ENCODE measurements at places on chromosomes 6 and 20.

DNA sequence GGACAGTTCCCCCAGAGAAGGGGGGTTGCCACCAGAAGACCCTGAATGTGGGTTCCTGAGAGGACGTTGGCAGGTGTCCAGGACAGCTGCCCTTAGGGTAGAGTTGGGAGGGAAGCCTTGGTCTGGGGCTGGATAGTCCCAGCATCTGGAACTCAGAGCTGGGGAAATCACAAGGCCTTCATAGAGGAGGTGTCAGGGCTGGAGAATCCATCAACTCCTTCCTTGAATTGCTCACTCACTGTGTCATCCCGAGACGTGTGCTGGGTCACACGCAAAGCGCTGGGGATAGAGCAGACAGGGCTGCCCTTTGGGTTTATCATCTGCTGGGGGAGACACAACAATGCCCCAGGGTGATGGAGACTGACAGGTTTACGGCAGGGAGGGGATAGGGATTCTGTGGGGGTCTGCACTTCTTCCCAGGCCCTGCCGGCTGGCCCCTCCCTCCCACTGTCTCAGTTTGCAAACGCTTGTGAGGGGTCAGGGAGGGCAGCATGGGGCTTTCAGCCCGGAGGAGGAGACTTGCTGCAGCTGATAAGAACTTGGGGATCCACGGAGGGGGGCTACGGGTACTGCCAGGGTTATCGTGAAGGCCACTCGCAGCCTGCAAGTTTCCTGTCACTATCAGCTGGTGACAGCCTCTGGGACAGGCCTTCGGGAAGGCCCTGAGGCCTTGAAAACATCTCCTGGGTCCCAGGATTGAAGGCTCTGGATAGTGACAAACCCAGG lies 18.6 kb downstream of the RBM38 start:
- DNase-seq, result no peak

- DNase-seq, result no peak
Measured at GRCh38 chr20:18585134-18585533, 2.7 kb upstream of the DTD1 start.

DNA sequence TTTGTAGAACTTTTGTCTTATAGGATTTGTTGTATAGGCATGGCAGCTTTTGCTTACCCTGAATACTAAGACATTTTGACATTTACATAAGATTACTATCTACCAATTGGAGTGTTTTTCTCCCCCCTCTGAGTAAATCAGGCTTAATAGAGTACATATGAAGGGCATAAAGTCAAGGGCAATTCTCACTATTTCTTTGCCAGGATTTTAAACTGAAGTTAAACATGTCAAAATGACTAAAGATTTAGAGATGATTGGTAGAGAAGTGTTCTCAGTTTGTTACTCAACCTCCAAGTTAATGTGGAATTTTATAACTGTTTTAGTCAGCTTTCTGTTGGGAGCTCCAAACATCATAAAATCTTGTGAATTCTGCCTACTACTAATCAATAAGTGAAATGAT lies 157.8 kb downstream of the CDKAL1 start:
- DNase-seq, result no peak

DNA sequence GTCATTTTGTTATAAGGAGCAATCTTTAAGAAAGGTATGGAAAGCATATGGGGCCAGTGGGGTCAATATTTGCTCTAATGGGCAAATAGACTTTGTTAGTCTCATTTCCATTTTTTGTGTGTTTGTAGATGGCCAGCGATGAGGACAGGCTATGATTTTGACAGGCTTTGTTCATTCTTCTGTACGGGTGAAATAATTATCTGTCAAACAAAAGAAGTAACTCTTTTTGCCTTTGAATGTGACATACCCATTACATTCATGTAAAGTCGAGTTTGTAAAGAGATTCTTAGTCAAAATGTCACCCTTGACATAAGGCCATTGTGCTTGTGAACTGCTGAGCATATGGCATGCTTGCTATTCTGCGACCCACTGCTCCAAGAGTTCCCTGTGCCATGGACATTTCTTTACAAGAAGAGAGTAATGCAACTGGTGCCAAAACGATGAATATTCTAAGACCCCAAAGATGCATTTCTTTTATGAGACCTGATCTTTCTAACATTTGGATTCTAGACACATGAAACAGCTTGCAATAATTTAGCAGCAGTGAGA lies 38.2 kb upstream of the JAG1 start:
- no peak for DNase-seq

- no peak for DNase-seq
Measured at GRCh38 chr6:12485226-12485764, 195.1 kb downstream of the EDN1 start.

DNA sequence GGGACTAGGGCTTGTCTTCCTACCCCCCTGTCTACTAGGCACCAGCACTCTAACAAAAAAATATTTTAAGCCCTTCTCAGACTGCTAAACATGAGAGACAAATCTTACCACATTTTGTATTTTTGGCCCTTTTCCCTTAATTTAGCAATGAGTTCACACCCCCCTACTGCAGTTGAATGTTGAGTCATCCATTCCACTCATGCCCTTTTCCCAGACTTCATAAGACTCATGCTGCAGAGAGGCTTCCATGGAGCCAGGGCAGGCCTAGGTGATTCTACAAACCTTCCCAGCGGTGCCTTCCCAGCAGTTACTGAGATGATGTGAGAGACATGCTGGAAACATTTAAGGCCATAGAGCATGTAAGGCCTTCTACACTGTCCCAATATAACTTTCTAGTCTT lies 53.9 kb downstream of the PXDC1 start:
- no peak for DNase-seq

DNA sequence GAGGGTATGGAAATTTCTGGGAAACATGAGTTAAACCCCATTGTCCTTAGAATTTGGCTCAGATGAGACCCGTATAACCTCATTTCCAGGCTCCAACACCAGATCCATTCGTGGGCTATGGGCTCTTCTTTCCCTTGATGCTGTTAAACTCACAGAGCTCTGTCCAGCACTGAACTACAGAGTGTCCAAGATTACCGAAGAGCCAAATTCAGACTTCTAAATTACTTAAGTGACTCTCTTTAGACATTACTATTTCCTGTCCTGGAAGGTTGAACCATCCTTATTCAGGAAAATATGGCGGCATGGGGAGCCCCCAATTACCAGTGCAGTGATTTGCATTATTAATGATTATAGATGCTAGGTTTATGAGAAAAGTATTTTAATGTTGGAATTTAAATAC lies 124.9 kb upstream of the EDN1 start:
- DNase-seq, result no peak

DNA sequence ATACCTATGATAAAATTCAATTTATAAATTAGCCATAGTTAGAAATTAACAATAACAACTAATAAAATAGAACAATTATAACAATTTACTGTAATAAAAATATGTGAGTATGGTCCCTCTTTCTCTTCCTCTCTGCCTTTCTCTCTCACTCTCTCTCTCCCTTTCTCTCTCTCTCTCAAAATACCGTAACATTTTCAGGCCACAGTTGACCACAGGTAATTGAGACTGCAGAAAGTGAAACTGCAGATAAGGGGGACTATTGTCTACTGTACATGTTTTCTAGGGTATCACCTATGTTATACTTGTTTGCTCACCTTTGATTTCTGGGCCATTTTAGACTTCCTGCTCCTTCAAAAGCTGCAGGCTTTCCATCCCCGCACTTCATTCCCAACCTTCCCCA lies 46.8 kb downstream of the LY86 start:
- no peak for DNase-seq

DNA sequence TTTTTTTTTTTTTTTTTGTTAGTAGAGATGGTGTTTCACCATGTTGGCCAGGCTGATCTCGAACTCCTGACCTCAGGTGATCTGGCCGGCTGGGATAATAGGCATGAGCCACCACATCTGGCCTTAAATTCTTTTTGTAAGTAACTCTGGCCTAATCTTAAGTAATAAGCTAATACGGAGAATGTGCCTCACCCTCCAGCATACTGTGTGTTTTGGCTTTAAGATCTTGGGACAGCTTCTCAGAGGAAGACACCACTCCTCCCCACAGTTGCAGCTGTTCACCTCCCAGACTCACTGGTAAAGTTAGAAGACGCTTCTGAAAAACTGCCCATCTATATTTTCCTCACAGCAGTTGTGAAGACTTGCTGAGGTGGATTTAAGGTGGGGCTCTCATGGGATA lies 120.8 kb downstream of the CCDC170 start:
- DNase-seq, result no peak

DNA sequence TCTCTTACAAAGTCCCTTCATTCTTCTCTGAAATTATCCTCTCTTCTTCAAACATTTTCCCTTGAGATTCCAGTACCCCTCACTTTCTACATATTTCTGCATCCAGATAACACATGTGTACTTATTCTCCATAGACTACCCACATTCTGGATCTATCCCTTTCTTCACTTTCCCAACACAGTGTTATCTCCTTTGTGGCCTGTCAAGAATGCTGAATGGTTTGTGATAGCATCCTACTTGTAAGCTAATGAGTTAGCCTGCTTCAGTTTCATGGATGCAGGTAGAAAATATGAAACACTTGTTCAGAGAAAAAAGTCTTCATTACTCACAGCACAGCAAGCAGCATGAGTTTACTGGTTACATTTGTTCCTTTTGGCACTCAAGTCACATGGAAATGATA lies 245.4 kb downstream of the HTR1B start:
- no peak for DNase-seq

GRCh38 chr6:109184638-109185037 lies 89.3 kb downstream of the CEP57L1 start:
- no peak for DNase-seq

GRCh38 chr6:125944896-125945295 lies 11.7 kb upstream of the HINT3 start:
- DNase-seq, result no peak

DNA sequence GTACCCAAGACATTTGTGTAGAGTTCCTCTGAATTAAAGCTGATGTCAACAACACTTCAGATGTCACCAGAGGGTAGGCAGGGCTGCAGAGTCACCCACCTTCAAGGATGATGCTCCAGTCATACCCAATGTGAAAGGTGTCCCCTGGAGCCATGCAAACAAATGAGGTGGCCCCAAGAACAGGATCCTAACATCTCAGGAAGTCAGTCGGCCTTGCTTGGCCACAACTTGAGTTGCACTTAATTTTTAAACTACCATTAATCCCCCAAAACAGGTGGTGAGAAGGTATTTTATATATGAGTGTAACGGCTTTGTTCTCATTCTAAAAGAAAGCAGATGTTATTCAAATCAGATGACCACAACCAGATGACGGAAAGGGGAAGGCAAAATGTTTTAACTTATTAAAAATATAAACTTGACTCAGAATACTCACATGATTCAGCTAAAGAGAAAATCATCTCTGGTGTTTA lies 21.1 kb upstream of the SERPINB1 start:
- DNase-seq, result no peak

DNA sequence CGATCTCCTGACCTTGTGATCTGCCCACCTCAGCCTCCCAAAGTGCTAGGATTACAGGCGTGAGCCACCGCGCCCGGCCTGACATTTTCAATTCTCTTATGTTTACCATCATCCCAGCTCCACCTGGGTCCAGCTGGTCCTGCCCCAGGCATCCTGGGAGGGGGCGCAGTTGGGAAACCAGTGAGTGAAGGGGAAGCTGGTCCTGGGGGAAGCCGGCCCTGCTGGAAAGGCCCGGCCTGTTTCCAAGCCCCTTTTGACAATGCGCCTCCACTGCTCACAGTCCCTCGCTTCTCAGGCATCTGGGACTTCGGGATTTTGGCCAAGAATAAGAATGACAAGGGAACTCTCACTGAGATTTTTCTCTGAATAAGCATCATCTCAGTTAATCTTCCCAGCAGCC lies 14.2 kb downstream of the SLC13A3 start:
- no peak for DNase-seq

DNA sequence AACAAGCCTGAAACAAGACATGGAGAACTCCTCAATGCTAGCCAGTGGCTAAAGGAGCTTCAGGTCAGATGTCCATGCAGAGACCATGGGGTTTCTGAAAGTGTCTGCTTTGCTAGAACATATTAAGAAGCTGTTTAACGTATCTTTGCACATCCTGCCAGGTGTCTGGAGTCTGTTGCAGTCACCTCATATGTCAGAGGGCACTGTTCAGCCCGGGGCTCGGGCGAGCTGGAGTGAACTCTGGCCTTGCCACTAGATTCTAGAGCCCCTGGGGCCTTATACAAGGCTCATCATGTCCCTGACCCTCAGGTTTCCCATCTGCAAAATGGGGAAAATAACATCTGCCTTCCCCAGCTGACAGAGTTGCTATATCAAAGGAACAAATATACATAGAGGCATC lies 59.0 kb downstream of the PRDM1 start:
- DNase-seq, result no peak

DNA sequence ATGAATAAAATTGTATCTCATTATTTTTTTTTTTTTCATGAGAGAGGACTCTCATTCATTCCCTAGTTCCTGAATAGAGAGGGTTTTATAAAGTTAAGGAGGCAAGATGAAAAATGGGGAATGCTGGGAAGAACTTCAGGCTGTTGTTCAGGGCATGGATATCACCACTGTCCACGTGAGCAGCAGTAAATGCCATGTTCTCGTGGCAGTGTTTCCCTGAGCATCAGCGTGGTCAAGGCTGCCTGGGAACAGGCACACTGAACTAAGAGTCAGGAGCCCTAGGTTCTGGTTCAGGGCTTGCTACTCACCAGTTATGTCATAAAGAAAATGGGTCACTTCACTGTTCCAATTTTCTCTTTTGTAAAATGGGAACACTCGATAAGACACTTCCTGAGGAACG lies 93.2 kb downstream of the MAN1A1 start:
- no peak for DNase-seq

GRCh38 chr6:53929821-53930120 lies 135.0 kb downstream of the LRRC1 start:
- no peak for DNase-seq

DNA sequence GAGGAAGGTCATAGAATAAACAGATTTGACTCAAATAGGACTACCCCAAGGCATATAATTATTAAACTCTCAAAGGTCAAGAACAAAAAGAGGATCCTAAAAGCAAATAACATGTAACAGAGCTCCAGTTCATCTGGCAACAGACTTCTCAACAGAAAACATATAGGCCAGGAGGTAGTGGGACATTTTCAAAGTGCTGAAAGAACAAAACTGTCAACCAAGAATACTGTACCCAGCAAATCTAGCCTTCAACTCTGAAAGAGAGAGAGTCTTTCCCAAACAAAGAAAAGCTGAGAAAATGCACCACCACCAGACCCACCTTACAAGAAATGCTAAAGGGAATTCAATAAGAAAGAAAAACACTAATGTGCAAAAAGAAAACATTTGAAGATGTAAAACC lies 11.9 kb downstream of the NQO2 start:
- DNase-seq, result no peak
